Left lung (tissue), 14 donors: ENCODE measurements at places on chromosomes 4 and X. TPM values are rescaled to one million over a fixed set of nuclear protein-coding genes. Genes with fewer than 3 reads are reported as not detected.

- no peaks in the 10 kb centered on the region for H3K36me3 ChIP-seq
- H3K4me1 ChIP-seq = peaks cover 21% of the 10 kb centered on the region
- no peak for DNase-seq
- H3K27ac ChIP-seq = peak overlapping the region; percentile 94
- peaks cover 61% of the 10 kb centered on the region for H3K27me3 ChIP-seq
Measured at GRCh38 chr4:125316791-125317524, 2.2 kb downstream of the FAT4 start.

GRCh38 chr4:162874748-162875147 is 291.9 kb downstream of the NAF1 start:
- H3K27ac ChIP-seq = no peak overlapping the region
- no peak overlapping the region for H3K4me3 ChIP-seq
- DNase-seq = no peak
- no peaks in the 10 kb centered on the region for H3K36me3 ChIP-seq

DNA sequence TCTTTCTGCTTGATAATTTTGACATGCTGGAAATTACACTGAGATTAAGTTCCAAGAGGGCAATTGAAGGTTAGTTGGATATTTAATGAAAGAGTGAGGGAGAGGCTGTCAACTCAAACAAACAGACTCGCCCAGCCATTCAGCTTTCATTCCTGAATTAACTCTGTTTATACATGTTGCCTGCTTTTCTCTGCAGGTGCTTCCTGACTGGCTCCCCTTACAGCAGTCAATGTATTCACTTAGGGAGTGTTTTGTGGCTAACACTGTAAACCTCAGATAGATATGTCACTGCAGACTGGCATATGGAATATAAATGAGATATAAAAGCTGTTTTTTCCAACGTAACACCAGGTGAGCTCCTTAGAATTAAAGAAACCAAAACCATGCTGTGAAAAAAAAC is 28.7 kb downstream of the TMPRSS11A start:
- DNase-seq = no peak
- no peaks in the 10 kb centered on the region for H3K4me1 ChIP-seq
- H3K4me3 ChIP-seq = no peak overlapping the region
- H3K27ac ChIP-seq = no peak overlapping the region
- no peaks in the 10 kb centered on the region for H3K36me3 ChIP-seq

DNA sequence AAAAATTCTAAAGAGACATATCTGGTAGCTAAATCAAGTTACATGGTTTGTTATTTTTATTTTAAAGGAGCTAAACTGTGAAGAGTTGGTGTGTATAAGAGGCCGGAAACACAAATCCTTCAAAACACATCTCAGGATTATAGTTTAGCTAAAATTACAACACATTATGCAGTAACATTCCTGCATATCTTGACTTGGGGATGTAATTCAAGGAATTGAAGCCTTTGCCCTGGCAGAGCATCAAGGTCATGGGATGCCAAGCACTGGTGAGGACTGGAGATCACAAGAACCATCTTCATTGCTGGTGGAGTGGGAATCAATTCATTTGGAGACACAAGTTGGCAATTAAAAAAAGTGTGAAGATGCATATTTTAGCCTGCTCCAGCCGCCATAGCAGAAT is 86.8 kb upstream of the LSM6 start:
- no peaks in the 10 kb centered on the region for H3K4me1 ChIP-seq
- H3K27ac ChIP-seq = no peak overlapping the region
- H3K36me3 ChIP-seq = no peaks in the 10 kb centered on the region
- H3K27me3 ChIP-seq = no peaks in the 10 kb centered on the region
- no peak for DNase-seq
- H3K4me3 ChIP-seq = no peak overlapping the region

DNA sequence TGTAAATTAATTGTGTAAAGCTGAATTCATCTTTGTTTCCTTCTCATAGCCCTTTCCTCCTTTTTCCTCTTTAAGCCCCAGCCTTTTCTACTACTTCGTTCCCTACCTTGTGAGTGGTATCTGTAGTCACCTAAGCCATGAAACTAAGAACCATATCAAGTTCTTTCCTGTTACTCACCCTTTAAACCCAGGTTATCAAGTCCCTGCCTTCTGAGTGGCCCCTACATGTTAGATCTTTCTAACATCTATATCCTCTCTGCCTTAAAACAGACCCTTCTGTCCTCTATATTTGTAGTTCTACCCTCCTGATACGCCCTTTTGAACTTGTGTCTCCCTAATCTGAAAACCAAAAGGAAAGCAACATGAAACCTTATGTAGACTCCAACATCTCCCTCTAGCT is 7.2 kb downstream of the AP1AR start:
- peaks cover 4% of the 10 kb centered on the region for H3K4me1 ChIP-seq
- no peak for DNase-seq
- H3K27ac ChIP-seq = no peak overlapping the region
- H3K27me3 ChIP-seq = no peaks in the 10 kb centered on the region
- no peak overlapping the region for H3K4me3 ChIP-seq

- no peak overlapping the region for H3K4me3 ChIP-seq
- no peaks in the 10 kb centered on the region for H3K27me3 ChIP-seq
- peaks cover 5% of the 10 kb centered on the region for H3K4me1 ChIP-seq
- DNase-seq = no peak
- H3K27ac ChIP-seq = peak overlapping the region; percentile 70
Measured at GRCh38 chrX:20515841-20516461, 249.2 kb upstream of the RPS6KA3 start.

GRCh38 chr4:158042591-158043030 is 130.2 kb downstream of the GASK1B start:
- no peaks in the 10 kb centered on the region for H3K4me1 ChIP-seq
- H3K4me3 ChIP-seq = no peak overlapping the region
- H3K27me3 ChIP-seq = no peaks in the 10 kb centered on the region
- no peaks in the 10 kb centered on the region for H3K36me3 ChIP-seq

DNA sequence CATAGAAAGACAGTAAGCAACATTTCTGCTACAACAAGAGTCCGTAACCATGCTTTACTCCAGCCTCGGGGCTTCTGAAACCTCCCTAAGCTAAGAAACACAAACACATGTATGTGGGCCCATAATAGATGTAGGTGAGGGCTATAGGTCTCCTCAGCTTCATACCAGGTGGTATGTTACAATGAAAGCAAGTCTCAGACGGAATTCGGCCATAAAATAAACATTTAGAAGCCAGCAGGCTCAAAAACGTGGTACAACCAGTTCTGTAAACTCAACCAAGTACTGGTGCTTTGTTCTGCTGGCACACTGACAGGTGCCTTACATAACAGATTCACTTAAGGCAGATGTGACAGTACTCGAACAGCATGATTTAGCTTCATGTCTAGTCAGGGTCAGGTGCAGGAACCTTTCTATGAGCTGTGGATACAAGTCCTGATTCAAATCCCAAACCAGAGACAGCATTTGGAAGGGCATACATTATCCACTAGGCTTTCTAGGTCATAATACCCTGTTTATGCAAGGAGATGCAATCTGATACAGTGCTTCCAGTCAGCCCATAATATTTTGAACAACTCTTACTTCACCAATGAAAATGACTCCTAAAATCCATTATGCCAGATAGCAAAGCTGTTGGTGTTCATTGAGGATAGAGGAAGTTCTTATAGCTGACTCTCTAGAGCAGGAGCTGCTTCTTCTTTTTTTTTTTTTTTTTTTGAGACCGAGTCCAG is 113.8 kb upstream of the ENPP6 start:
- H3K27me3 ChIP-seq = no peaks in the 10 kb centered on the region
- no peak overlapping the region for H3K4me3 ChIP-seq
- DNase-seq = peak; percentile 58
- H3K4me1 ChIP-seq = peaks cover 79% of the 10 kb centered on the region

GRCh38 chr4:184163813-184164212 is 53.9 kb downstream of the ENPP6 start:
- peaks cover 40% of the 10 kb centered on the region for H3K27me3 ChIP-seq
- no peak overlapping the region for H3K4me3 ChIP-seq
- H3K27ac ChIP-seq = no peak overlapping the region

- no peak for DNase-seq
- H3K27ac ChIP-seq = no peak overlapping the region
- H3K4me3 ChIP-seq = no peak overlapping the region
- H3K27me3 ChIP-seq = no peaks in the 10 kb centered on the region
- no peaks in the 10 kb centered on the region for H3K36me3 ChIP-seq
- H3K4me1 ChIP-seq = no peaks in the 10 kb centered on the region
Measured at GRCh38 chr4:186942758-186943377, 219.2 kb upstream of the FAT1 start.

- H3K36me3 ChIP-seq = no peaks in the 10 kb centered on the region
- H3K27ac ChIP-seq = no peak overlapping the region
- DNase-seq = peak; percentile 86
- no peaks in the 10 kb centered on the region for H3K4me1 ChIP-seq
- peak overlapping the region; percentile 48 for H3K4me3 ChIP-seq
Measured at GRCh38 chr4:52751487-52751911, 274 bp upstream of the ERVMER34-1 start.

DNA sequence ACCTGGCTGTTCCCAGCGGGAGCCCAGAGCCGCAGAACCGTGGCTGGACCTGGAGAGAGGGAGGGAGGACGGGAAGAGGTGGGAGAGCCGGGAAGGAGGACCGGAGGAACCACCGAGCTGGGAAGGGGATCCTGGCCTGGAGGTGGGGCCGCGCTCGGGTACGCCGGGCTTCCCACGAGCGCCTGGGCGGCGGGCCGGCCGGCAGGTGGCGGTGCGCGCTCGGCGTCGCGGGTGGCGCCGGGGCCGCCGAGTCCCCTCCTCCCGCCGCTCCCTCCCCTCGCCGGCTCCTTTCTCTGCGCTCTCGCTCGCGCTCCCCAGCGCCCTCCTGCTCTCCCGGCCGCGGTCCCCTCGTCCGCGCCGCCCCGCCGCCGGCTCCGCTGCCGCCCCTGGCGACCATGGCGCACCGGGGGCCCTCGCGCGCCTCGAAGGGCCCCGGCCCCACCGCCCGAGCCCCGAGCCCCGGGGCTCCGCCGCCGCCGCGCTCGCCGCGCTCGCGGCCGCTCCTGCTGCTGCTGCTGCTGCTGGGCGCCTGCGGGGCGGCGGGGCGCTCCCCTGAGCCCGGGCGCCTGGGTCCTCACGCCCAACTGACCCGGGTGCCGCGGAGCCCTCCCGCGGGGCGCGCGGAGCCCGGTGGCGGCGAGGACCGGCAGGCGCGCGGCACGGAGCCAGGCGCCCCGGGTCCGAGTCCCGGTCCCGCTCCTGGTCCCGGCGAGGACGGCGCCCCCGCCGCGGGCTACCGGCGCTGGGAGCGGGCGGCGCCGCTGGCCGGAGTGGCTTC is at the start of gene SORCS2:
TSS of gene SORCS2 (plus strand) at position 287 of the 778 bp plus-strand sequence.
- H3K27ac ChIP-seq = no peak within 1 kb of the TSS
- DNase-seq = peak; percentile 72
- no peaks in the 10 kb centered on the region for H3K36me3 ChIP-seq
- peaks cover 19% of the 10 kb centered on the region for H3K27me3 ChIP-seq

- H3K27me3 ChIP-seq = peaks cover 20% of the 10 kb centered on the region
- peaks cover 15% of the 10 kb centered on the region for H3K4me1 ChIP-seq
Measured at GRCh38 chr4:1010395-1011021, 918 bp upstream of the FGFRL1 start.

GRCh38 chrX:3443184-3443583 is 96.7 kb upstream of the MXRA5 start:
- no peak for DNase-seq
- no peak overlapping the region for H3K4me3 ChIP-seq
- no peaks in the 10 kb centered on the region for H3K36me3 ChIP-seq
- H3K4me1 ChIP-seq = no peaks in the 10 kb centered on the region
- no peaks in the 10 kb centered on the region for H3K27me3 ChIP-seq

DNA sequence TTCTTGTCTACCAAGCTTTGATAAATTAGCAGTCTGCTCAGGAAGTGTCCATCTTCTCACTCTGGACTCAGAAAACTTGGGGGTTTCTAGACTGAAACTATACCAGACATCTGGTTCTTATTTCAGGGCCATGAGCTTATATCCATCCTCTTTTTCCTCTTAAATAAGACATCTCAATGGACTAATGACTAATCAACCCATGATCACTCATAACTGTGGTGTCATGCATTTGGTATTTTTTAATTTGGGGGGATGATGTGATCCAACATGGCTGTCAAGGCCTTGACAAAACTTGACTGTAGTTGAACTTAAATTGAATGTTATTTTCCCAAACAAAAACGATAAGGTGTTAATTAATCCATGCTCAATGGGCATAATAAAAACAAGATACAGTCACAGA is 87.8 kb downstream of the GPRASP3 start:
- no peak overlapping the region for H3K27ac ChIP-seq
- H3K4me3 ChIP-seq = no peak overlapping the region
- no peaks in the 10 kb centered on the region for H3K27me3 ChIP-seq
- no peak for DNase-seq
- no peaks in the 10 kb centered on the region for H3K36me3 ChIP-seq

The RASSF6 gene
- total RNA-seq = 1.3 TPM

The TLR6 gene
- 6.6 TPM for total RNA-seq

The TACC3 gene
- total RNA-seq = 28.1 TPM

The SMARCA1 gene
- 26.1 TPM for total RNA-seq

The TLR1 gene
- 13.4 TPM for total RNA-seq

The LINC00632 gene
- 458 TPM for total RNA-seq

The CHRNA9 gene
- not detected for total RNA-seq

The UCHL1 gene
- total RNA-seq = 26.5 TPM

The IQCM gene
- total RNA-seq = not detected

The TECRL gene
- 0.41 TPM for total RNA-seq

The TCEAL6 gene
- total RNA-seq = not detected

The SMPX gene
- total RNA-seq = not detected
